ENCODE measurements at places on chromosomes 7 and 10.

DNA sequence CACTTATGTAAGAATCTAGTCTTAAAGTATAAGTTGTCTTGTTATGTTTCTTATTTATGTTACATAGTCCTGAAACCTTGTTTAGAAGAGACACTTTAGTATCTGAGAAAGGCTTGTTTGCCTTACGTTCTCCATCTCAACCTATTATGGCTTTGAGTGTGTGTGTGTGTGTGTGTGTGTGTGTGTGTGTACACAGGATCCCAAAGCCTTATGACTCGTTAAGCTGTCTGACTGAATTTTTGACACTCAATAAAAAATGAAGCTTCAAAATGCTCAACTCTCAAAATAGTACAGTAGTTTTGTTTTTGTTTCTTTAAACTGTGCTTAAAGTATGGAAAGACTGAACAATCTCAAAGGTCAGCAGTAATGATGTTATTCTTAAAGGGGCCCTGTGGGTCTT lies 18.0 kb downstream of the CALU start:
- no peak for DNase-seq

GRCh38 chr10:12470719-12471118 lies 121.4 kb downstream of the CAMK1D start:
- DNase-seq = no peak

DNA sequence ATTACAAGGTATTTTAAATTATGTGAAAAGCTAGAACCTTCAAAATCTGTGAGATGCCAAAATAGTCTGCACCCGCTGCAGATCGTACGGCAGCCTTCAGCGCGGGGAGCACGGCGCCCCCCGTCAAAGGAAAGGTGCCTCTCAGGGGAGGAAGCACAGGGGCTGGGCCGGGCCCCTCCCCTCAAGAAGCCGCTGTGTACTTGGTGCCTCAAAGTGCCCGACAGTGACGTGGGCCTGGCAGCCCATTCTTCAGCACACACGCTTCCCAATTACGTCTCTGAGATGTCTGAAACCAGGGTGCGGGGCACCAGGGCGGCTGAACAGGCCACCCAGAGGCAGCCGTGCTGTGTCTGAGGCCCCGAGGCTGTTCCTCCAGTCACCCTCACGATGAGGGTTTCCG lies 116.1 kb downstream of the INPP5A start:
- DNase-seq = no peak

GRCh38 chr10:47060356-47060755 lies 149.1 kb downstream of the PTPN20 start:
- no peak for DNase-seq
